ENCODE measurements at places on chromosomes 12 and 14.

- peak; percentile 63 for DNase-seq
Observed at GRCh38 chr12:6829536-6830220, 1.5 kb downstream of the P3H3 start.

DNA sequence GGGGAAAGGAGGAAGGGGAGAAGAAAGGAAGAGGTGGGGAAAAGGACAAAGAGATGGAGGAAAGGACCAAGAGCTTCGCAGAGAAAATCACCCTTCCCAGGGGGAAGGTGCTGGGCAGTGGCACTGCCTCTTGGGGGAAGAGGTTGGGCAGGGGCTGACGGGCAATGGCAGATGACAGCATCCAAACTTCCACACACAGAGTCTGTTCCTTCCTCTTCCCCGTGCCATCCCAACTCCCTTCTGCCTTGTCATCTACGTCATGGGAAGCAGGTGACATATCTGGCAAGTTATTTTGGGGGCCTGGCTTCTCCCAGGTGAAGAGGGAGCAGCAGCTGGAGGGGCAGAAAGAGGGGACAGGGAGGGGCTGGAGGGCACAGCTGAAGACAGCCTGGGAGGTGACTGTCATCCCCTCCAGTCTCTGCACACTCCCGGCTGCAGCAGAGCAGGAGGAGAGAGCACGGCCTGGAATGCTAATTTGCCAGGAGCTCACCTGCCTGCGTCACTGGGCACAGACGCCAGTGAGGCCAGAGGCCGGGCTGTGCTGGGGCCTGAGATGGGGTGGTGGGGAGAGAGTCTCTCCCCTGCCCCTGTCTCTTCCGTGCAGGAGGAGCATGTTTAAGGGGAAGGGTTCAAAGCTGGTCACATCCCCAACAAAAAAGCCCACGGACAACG lies 43.9 kb upstream of the IQSEC3 start:
- DNase-seq: no peak

DNA sequence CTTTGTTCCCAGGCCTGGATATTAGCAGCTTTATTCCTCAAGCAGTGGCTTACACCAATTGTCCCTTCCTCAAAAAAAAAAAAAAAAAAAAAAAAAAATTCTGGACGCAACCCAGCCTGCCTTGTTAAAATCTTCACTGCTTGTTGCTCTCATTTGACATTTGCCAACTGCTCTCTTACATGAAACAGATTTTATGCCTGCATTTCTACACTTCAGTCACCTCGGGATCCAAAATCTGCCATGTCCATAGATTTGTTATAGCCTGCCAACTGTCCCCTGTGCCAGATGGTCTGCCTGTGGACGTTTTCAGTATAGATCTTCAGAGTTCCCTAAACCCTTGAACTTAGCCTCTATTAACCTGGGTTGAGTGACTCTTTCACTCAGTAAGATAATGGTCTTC lies 651.5 kb downstream of the FSCB start:
- DNase-seq: no peak

- DNase-seq: no peak
Observed at GRCh38 chr14:52640137-52640536, 55.2 kb downstream of the ERO1A start.

DNA sequence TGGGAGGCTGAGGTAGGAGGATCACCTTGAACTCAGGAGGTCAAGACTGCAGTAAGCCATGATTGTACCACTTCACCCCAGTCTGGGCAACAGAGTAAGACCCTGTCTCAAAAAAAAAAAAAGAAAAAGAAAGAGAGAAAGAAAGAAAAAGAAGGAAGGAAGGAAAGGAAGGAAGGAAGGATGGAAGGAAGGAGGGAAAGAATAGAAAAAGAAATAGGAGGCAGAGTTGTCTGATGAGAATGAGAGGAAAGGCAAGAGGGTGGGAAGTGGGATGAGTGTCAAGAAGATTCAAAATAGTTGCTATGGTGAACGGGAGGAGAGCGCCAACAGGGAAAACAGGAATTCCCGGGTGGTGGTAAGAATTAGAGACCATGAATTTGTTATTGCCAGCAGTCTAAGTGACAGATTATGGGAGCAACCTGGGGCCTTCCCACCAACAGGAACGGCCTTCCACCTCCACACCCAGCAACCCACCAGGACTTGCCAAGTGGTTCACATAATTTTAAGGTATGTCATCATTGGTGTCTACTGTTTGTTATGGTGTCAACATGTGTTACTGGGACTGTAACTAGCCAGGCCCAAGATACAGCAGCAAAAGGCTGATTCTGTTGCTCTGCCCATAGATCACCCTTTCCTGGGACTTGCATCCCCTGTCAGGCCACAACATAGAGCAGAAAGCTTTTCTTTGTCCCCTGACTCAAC lies 36.1 kb upstream of the C12orf76 start:
- DNase-seq: no peak

GRCh38 chr12:58566599-58566998 lies 353.7 kb downstream of the LRIG3 start:
- no peak for DNase-seq

All from HCT116 (cell line).